Stimulated activated CD8-positive, alpha-beta memory T cell treated with anti-CD3 and anti-CD28 coated beads, Interleukin-7, amount 100 ng/mL, for 1 hour (primary cell): ENCODE measurements at places on chromosomes 1 and 21.

GRCh38 chr1:43722810-43723209 lies 15.5 kb downstream of the ST3GAL3 start:
- no peak for DNase-seq

DNA sequence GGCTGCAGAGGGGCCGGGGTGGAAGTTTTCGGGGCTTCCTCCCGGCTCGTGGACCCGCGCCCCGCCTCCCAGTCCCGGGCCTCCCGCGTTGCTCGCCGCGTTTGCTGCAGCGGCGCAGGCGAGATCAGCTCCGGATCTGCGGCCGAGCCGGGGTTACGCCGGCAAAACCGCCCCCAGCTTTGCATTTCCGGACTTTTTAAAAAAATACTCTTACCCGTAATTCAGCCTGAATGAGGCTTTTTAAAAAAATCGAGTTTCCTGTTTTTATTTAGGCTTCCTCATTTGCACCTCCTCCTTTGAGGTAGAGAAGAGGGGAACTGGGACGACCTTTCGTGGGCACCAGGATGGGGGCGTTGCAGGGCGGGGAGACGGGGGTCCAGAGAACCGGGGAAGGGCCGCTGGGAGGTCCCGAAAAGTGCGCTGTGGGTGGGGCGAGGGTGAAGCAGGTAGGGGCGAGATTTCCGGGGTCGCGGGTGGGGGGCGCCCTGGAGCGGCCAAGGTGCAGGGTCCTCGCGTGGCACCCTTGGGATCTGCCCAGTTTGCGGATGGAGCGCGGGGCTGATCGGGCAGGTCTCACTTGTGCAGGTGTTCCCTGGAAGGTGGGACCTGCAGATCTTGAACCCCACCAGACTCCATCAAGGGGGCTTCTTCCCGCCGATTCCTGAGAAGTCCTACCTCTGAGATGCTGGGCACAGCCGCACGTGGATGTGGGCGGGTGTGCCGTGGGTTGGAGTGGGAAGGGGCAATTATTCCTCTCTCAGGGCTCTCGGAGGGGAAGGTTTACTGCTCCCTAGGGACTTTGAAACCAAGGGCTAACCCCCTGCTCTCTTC lies 1.1 kb downstream of the PIK3CD start:
- DNase-seq: peak; percentile 48

DNA sequence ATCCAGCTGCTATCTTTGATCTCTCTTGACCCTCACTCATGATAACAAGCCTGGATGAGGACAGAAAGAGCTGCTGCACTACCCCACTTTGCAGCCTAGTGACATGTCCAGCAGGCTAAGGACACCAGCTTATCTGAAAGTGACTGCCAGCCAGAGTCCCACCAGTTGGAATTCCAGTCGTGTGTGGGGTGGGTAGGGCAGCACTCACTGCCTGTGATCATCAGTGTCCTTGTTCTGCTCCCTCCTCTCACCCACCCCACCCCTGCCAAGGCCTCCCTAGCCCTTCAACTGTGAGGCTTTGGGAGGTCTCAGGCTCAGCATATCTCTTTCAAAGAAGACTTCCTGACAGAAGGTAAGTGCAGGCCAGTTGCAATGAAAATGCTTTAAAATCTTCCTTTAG lies 15.5 kb upstream of the NMNAT2 start:
- no peak for DNase-seq

DNA sequence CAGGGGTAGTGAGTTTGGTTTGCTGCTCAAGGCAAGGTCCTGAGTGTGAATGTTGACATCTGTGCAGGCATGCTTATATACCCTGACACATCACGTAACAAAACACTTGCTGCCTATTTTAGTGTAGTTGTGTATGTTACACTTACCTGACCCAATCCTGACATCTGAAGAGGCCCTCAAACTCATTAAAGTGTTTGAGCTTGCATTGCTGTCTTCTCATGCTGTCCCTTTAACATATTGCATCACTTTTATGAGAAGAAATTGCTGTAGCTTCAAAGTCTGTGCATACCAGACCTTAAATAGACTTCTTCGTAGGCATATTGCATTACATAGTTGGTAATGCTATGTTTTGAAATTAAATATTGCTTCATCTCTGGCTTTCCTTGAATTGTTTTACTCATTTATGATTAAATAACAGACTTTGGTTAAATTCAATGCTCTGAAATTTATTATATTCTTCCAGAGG lies at the start of gene KRTAP19-3:
TSS of gene KRTAP19-3 (minus strand) at position 51 of the 466 bp plus-strand sequence. CDS start 56 bp downstream, outside the sequence.
- no peak for DNase-seq

DNA sequence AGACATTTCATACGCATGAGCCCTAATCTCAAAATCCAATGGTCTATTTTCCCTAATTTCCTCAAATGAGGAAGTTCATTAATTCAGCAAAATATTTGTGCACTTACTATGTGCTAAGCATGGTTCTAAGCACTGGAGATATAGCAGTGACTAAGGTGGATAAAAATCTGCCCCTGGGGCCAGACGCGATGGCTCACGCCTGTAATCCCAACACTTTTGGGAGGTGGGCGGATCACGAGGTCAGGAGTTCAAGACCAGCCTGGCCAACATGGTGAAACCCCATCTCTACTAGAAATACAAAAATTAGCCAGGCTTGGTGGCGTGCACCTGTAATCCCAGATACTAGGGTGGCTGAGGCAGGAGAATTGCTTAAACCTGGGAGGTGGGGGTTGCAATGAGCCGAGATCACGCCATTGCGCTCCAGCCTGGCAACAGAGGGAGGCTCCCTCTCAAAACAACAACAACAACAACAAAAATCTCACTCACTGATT lies 4.3 kb upstream of the MIIP start:
- no peak for DNase-seq

- DNase-seq: no peak
Observed at GRCh38 chr1:198318085-198318484, 161.3 kb downstream of the NEK7 start.

DNA sequence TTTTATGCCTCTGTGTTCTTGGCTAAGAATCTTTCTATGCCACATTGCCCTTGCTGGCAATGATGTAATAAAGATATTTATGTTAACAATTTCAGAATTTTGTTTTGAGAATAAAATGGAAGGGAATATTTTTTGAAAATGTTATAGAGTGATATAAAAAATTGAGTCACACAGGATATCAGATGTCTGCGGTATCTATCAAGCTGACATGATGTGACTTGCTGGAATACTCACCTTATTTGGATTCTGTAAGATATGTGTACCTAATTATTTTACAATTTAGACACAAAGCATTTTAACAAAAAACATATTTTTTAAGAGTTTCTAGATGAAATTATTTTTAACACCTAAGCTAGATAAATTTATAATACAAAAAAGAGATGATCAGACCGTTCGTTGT lies 660.0 kb upstream of the B3GALT2 start:
- DNase-seq: no peak

DNA sequence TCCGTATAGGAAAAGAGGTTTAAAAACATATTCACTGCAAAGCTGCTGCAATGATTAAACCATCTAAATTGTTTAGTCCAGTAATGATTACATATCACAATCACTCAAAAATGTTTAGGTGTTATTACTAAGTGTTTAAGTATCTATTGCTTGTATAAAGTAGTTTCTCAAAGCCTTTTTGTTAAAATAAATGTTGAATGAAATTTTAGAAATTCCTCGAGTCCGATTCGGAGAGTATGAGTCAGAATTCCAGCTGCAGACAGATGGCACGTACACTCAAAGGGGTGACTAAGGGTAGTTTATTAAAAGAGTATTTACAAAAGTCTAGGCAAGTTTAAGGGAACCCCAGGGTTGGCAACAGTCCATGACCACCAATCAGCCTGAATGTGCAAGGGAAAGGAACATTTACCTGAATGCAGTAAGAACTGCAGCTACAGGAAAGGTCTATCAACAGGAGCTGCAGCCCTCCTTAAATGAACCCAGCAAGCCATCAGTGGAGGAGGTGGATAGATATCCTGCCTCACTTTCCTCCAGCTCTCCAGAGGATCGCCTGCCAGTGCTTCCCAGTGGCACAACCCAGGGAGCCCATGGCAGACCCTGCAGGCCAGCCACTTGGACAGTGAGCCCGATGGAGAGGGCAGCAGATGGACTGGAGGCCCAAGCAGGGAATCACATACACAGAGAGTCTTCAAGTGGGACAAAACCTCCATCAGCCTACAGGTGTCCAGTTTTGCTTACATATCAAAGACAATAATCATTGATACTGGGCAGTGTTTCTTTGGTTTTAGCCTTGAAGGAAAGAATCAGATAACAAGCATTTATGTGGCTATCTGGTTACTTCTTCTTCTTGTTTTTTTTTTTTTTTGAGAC lies 92.1 kb upstream of the SLC44A3 start:
- no peak for DNase-seq

DNA sequence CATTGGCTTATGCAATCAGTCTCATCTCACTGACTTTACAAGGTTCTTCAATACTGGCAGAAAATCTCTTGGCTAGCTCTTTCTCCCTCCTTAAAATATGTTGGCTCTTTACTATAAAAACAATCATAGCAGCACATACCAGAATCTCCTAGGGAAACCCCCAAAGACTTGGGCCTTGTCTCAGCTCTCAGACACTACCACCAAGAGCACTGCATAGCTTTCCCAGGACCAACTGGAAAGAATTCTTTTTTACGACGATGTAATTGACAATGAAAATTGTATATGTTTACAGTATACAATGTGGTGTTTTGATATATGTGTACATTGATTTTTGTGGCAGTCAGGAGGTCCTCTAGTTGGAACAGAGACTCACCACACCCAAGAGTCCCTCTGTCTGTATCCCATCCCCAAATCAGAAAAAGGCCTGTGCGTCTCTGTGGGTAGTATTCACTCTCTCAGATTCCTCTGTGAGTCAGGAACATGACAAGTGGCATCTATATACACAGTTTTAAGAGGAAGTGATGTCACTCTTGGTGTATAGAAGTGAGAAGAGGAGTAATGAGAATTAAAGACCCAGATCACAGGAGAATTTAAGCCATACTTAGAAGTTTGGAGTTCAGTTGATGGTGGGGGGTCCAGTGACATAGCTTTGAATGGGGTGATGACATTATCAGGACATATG lies 21.1 kb downstream of the SMAP2 start:
- no peak for DNase-seq

- no peak for DNase-seq
Observed at GRCh38 chr21:26972192-26972591, 5.3 kb upstream of the ADAMTS5 start.

GRCh38 chr1:63920154-63921117 lies 146.6 kb downstream of the ROR1 start:
- DNase-seq: no peak

- no peak for DNase-seq
Observed at GRCh38 chr21:43815107-43815613, 25.8 kb downstream of the RRP1 start.

DNA sequence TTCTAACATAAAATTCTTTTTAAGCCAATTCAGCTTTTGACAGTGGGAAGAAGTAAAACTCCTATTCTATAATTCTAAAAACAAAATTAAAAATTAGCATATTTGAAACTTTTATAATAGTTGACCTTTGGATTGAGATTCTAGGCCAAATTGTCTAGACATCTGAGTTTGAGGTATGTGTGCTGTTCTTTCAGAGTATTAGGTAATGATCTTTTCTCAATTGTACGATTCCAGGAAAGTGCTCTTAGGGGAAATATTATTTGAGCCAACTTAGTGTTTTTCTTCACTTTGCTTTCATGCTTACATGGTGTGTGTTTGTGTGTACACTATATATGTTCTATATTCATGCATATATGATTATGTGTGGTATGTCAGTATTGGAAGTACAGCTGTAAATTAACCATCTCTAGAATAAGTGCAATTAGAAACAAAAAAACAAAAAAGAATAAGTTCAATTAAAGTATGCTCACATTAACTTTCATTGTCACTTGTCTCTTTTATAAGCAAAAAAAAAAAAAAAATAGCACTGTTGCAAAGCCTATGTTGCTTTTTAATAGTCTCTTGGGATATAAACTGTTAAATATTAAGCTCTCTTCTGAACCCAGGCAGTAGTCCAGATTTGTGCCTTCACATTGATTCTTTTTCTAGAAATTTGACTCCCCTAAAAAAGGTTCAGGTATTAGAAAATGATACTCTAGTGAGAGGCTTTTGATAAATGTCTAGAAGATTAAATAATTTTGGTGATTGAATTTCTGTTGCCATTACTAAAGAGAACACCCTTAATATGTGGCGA lies 132.2 kb downstream of the ATP5PO start:
- no peak for DNase-seq

- DNase-seq: no peak
Observed at GRCh38 chr21:27704567-27705166, 737.8 kb upstream of the ADAMTS5 start.

DNA sequence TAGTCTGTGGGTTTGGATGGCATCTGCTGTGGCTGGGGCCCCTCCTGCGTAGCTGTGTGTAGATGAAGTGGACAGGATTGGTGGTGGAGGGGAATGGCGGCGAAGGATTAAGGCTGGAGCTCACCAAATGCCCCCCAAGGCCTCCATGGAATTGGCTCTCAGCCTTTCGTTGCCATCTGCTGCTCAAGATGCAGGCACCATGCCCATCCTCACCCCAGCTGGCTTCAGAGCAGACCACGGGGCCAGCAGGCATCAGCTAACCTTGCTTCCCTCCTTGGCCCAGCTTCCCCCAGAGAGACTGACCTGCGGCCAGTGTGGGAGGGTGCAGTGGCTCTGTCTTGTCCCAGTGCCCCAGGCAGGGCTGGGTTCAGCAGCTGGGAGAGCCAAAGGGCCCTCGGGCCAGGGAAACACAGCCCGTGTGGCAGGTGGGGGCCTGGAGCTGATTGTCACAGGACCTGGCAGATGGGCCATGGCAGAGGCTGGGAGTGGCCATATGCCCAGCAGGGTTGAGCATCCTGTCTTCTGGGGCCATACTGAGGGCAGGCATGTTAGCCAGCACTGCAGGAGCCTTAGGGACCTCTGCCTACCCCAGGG lies 66.8 kb upstream of the ACTL8 start:
- no peak for DNase-seq

DNA sequence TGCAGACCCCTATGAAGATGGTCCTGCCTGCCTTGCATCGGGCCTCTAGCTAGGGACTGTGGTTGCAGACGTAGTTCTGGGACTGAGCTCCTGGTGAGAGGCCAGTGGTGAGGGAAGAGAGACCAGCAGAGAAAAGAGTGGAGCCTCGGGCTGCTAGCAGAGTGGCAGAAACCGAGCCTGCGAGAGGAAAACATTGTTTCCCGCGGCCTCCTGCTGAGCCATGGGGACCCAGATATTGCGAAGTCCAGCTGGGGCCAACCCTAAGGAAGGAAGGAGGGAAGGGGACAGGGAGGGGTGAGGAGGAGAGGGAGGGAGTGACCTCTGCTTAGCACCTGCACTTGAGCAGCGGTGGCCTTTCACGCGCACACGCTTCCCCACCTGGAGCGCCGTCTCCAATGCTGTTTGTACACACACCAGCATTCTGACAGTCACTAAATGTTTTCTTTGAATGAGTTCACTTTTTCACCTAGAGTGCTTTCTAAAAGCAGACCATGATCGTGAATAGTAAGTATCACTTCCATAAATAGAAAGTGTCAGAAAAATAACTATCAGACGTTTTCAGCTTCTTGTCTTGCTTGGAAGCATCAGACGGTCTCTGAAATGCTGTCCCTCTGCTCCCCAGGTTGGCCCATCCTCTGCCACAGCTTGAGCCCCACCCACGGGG lies 2.5 kb upstream of the FNDC10 start:
- no peak for DNase-seq

- DNase-seq: no peak
Observed at GRCh38 chr1:60431593-60431992, 358.0 kb upstream of the C1orf87 start.
